T-helper 17 cell (primary cell): ENCODE measurements at places on chromosomes 12 and 14. TPM values are rescaled to one million over a fixed set of nuclear protein-coding genes. Genes with fewer than 3 reads are reported as not detected.

DNA sequence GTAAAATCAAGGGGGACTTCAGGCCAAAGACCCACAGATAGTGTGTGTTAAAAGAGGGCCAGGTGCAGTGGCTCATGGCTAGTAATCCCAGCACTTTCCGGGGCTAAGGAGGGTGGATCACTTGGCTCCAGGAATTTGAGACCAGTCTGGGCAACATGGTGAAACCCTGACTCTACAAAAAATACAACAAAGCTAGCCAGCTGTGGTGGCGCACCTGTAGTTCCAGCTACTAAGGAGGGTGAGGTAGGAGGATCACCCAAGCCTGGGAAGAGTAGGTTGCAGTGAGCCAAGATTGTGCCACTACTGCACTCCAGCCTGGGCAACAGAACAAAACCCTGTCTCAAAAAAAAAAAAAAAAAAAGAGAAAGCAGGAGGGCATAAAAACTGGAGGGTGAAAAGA, 8.5 kb downstream of the VCPKMT start:
- DNase-seq: no peak

GRCh38 chr14:104014764-104015163, 70.7 kb upstream of the ASPG start:
- DNase-seq: no peak

STON2 gene
- total RNA-seq: 51.1 TPM

- no peak for DNase-seq
These were observed 35.7 kb upstream of the STK38L start for GRCh38 chr12:27208414-27208750.
